ENCODE measurements at places on chromosomes 12 and 14. TPM values are rescaled to one million over a fixed set of nuclear protein-coding genes. Genes with fewer than 3 reads are reported as not detected.

The SLC6A13 gene
- total RNA-seq, result 0.17 TPM

GRCh38 chr12:95054206-95054605 lies 19.2 kb downstream of the NR2C1 start:
- no peak for DNase-seq

- DNase-seq, result no peak
These were observed 103.0 kb downstream of the FSCB start for GRCh38 chr14:44404036-44404435.

- peak; percentile 66 for DNase-seq
These were observed 57.1 kb downstream of the DYRK2 start for GRCh38 chr12:67705394-67706370.

GRCh38 chr14:22769369-22769768 lies 2.9 kb downstream of the OXA1L start:
- no peak for DNase-seq

The KRT2 gene
- not detected for total RNA-seq

DNA sequence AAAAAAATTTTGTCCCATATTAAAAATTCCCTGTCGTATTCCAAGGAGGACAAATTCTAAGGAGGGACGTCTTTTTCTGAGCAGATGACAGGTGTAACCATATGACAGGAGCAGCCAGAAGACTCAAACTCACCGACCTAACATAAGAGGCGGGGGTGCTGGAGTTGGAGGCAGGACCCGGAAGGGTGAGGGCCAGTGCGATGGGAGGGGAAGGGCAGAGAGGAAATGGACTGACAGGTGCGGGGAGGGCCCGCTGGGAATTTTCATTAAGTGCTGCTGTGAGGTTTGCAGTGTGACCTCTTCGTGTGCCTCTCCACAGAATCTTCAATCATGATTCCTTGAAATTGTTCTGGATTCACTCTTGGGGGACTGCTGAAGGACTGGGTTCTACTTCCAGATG lies 189.4 kb downstream of the NTF3 start:
- no peak for DNase-seq

The PHC1 gene
- 14.2 TPM for total RNA-seq

GRCh38 chr12:54749191-54749818 lies 101.1 kb upstream of the DCD start:
- DNase-seq, result peak; percentile 50

GRCh38 chr14:92884410-92884809 lies 38.5 kb upstream of the CHGA start:
- DNase-seq, result no peak

Data from NCI-H460 (cell line).